Astrocyte (in vitro differentiated cells and primary cell): ENCODE measurements at places on chromosomes 7 and 10. TPM values are rescaled to one million over a fixed set of nuclear protein-coding genes. Genes with fewer than 3 reads are reported as not detected.

Gene GPC2
- total RNA-seq, result 6.5 and 7.6 TPM in 2 replicates

Gene GRK5
- total RNA-seq, result 6.8 and 8.5 TPM in 2 replicates

Gene DLX5
- total RNA-seq, result 1.3 and 1.9 TPM in 2 replicates

Gene EN2
- total RNA-seq, result not detected in 2 replicates

Gene OPTN
- 161 and 164 TPM in 2 replicates for total RNA-seq

Gene TAS2R4
- 1.1 and 1.2 TPM in 2 replicates for total RNA-seq

Gene SKAP2
- 10.1 and 17.3 TPM in 2 replicates for total RNA-seq

Gene CCL26
- not detected in 2 replicates for total RNA-seq

Gene NKX6-2
- total RNA-seq, result not detected in 2 replicates

Gene GPR26
- total RNA-seq, result 0.09 TPM in 1 of 2 replicates, not detected in the other

Gene PANK1
- 7.2 and 7.9 TPM in 2 replicates for total RNA-seq

Gene PLEKHS1
- total RNA-seq, result not detected in 2 replicates

Gene UCN3
- total RNA-seq, result not detected in 2 replicates

Gene ANKRD30A
- not detected in 2 replicates for total RNA-seq

Gene CAMK2B
- total RNA-seq, result 0.18 TPM in 1 of 2 replicates, not detected in the other

Gene SLC29A4
- total RNA-seq, result 7.0 and 8.2 TPM in 2 replicates

Gene SH3PXD2A
- total RNA-seq, result 17.3 and 25.8 TPM in 2 replicates

Gene SCART1
- total RNA-seq, result 0.43 and 0.50 TPM in 2 replicates

Gene CYP2W1
- not detected in 2 replicates for total RNA-seq

Gene FGFR2
- 10.6 and 11.8 TPM in 2 replicates for total RNA-seq

Gene TRAPPC14
- 18.7 and 19.5 TPM in 2 replicates for total RNA-seq

Gene MTURN
- 8.4 and 9.3 TPM in 2 replicates for total RNA-seq

Gene ACTA2
- 320 and 345 TPM in 2 replicates for total RNA-seq

Gene DBNL
- total RNA-seq, result 85.0 and 94.9 TPM in 2 replicates

Gene CNPY1
- total RNA-seq, result not detected in 2 replicates

Gene C1GALT1
- total RNA-seq, result 38.6 and 40.0 TPM in 2 replicates

Gene CRHR2
- not detected in 2 replicates for total RNA-seq
